ENCODE measurements at places on chromosomes 7 and 10.
A peak's percentile ranks its signal among the peaks of the same experiment; 100 is the strongest.

DNA sequence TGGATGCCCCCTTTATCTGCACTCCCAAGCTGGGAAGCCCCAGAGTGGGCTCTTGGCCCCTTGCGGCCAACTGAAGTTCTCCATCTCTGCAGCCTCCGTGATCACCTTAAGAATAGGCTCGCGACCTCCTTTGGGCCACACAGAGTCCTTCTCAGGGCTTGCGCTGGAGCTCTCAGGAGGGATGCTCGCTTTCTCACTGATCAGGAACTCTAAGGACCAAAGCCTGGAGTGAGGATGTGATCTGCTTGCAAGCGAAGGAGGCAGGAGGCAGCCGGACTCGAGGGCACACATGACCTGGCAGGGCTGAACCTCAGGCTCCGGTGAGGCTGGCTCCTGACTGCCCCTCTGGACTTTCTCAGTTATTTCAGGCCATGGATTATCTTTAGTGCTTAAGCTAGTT lies 192.1 kb upstream of the MKI67 start:
- no peak for DNase-seq

- no peak for DNase-seq
Measured at GRCh38 chr7:49718760-49719159, 54.7 kb upstream of the VWC2 start.

- no peak for DNase-seq
Measured at GRCh38 chr10:131202990-131203389, 108.5 kb downstream of the TCERG1L start.

- DNase-seq = no peak
Measured at GRCh38 chr7:107609811-107610261, 29.8 kb downstream of the BCAP29 start.

DNA sequence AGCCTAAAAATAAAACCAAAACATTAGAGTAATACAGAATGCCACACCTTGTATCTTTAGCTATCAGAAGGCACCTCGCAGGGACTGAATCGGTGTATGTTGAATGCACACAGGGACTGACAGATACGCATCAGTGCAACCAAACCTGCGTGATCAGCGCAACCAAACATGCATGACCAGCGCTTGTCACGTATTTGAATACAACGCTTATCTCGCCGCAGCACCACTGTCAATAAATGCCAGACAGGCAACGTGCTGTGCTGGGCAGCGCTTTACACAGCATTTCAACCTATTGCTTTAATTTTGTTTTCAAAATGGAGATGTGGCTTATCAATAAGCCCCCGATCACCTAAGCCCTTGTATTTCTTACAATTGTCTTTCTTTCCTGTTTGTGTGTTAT lies 242.4 kb downstream of the SFMBT2 start:
- no peak for DNase-seq

DNA sequence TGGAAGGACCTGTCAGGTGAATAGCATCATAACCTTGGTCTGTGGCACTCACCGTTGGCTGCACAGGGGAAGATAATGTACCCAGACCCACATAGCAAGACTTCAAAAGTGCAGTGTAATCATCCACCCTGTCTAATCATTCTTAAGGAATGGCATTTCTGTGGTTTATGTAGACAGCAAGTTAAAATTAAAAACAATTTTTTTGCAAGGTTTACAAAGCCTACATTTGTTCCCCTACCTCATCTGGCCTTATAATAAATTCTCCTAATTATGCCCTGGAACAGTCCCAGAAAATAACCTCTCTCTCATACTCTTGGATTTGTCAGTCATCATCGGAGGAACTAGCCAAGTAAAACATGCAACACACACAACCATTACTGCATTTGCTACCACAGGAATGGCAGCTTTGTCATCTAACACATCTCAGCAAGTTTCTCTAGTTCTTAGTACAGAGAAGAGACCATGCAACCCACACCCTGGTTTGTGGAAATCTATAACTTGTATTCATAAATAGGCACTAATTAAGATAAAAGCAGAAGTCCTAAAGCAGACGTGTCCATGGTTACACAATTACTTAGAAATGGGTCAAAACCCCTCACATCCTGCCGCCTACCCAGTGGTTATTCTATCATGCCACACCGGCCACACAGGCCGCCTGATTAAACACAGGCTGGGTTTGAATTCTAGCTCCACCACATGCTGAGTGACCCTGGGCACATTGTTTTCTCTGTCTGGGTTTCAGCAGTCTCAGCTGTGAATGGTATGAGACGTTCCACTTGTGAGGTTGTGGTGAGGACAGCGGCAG lies 19.1 kb downstream of the ABLIM1 start:
- peak; percentile 88 for DNase-seq

- no peak for DNase-seq
Measured at GRCh38 chr10:92747600-92747999, 57.8 kb downstream of the HHEX start.

- no peak for DNase-seq
Measured at GRCh38 chr7:42103456-42103855, 133.6 kb downstream of the GLI3 start.

GRCh38 chr10:49606981-49607535 lies 3.1 kb upstream of the SLC18A3 start:
- DNase-seq = peak; percentile 77

GRCh38 chr7:100803398-100804161 lies 23.7 kb downstream of the EPHB4 start:
- peak; percentile 94 for DNase-seq

DNA sequence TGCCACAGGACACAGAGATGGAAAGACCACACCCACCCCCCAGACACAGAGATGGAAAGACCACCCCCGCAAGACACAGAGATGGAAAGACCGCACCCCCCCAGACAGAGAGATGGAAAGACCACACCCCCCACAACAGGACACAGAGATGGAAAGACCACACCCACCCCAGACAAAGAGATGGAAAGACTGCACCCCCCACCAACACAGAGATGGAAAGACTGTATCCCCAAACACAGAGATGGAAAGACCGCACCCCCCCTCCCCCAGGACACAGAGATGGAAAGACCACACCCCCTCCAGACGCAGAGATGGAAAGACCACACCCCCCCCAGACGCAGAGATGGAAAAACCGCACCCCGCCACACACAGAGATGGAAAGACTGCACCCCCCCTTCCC lies 8.0 kb downstream of the ZNF511 start:
- DNase-seq = no peak

DNA sequence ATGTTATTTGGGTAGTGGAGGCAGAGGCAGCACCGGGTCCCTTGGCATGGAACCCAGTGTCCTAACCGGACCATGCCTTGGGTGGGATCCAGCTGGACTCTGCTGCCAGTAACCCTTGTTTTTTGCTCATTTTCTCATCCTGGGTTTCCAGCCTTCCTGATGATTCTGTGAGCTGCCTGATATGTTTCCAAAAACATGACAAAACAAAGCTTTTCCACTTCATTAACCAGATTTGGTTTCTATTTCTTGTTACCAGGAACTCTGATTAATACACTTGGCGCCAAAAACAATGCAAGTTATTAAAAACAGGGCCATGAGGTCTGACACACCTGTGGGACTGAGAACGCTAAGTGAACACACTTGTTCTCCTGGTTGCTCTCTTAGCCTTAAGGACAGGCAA lies 32.8 kb upstream of the DLG5 start:
- no peak for DNase-seq

- peak; percentile 42 for DNase-seq
Measured at GRCh38 chr7:636396-636795, 90.1 kb upstream of the DNAAF5 start.

DNA sequence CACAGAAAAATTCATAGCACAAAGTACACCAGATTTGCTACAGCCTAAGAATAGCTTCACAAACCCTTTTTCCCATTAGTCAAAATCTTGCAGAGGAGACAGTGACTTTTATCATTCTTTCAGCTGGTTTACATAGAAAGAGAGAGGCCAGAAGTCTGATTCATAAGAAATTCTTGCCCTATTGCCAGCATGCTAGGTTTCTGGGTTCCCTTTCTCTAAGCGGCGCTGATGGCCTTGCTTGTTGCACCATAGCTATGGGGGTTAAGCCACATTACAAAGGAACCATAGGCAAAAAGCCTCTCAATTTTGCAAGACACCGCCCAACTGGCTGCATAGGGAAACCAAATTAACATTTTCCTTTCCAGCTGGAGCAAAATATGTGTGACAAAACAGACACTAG lies 87.4 kb downstream of the ZNF467 start:
- DNase-seq = peak; percentile 96

GRCh38 chr7:20454202-20454601 lies 123.5 kb downstream of the ITGB8 start:
- no peak for DNase-seq

GRCh38 chr10:111281516-111281915 lies 204.7 kb downstream of the ADRA2A start:
- DNase-seq = peak; percentile 58

GRCh38 chr7:94258418-94259300 lies 136.0 kb upstream of the COL1A2 start:
- no peak for DNase-seq
